Effector CD8-positive, alpha-beta T cell (primary cell): ENCODE measurements at places on chromosomes 2 and 18.

DNA sequence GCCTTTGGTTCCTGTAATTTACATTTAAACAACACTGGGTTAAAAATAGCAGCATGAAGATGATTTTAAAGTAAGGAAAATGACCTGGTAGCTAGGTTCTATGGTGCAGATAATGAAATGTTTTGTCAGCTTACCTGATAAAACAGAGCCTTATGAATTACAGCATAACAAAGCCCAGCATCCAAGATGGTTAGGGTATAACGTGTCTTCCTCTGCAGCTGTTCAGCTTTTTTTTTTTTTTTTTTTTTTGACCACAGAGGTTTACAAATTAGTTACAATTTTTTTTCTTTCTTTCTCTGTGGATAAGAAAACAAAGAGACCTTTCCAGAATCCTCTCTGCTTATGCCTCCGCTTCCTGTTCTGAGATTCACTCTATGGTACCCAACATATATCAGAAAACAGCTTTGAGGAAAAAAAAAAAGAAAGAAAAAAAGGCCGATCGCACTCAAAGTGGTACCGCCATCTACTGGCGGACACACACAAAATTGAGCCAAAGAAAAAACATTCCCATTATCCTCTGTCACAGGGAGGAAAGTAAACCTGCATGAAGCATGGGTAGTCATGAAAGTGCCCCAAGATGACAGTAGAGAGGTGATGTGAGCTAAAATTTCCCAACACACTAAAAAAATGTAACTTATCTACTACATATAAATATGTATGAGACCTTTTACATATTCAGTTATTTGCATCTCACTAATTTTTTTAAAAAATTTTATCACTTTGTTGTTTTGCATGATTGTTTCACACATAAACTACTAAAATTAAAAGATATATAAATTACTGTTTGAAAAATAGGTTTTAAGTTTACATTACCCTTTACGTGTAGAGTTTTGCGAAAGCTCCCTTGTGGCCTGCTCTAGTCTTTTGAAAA is at the start of gene SCN3A:
TSS of gene SCN3A (minus strand) at position 362 of the 871 bp plus-strand sequence. CDS start 27,656 bp downstream, outside the sequence.
- no peak for DNase-seq

DNA sequence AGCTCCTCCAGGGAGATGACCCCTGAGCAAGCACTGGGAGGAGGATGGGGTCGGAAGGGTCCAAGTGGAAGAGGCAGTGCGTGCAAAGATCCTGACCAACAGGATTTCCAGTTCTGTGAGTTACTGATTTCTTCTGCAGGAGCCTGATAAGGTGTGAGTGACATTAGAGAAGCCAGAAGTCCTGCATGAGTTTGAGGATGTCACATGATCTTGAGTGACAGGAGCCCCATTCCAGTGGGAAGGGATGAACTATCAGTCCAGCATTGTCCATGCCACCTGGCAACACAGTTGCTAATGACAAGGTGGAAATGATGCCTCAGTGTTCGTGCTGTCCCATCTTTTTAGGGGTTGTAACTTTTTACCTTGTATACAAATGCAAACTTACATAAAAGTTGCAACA is 285.1 kb upstream of the HDAC4 start:
- no peak for DNase-seq

GRCh38 chr2:111049792-111050640 is 70.7 kb upstream of the BCL2L11 start:
- DNase-seq = no peak

GRCh38 chr2:219362072-219362471 is 25.6 kb downstream of the DNPEP start:
- DNase-seq = no peak

- DNase-seq = no peak
These were observed 126.9 kb upstream of the DAPL1 start for GRCh38 chr2:158668001-158668765.

- no peak for DNase-seq
These were observed 75.4 kb downstream of the SPTBN1 start for GRCh38 chr2:54531558-54531957.

DNA sequence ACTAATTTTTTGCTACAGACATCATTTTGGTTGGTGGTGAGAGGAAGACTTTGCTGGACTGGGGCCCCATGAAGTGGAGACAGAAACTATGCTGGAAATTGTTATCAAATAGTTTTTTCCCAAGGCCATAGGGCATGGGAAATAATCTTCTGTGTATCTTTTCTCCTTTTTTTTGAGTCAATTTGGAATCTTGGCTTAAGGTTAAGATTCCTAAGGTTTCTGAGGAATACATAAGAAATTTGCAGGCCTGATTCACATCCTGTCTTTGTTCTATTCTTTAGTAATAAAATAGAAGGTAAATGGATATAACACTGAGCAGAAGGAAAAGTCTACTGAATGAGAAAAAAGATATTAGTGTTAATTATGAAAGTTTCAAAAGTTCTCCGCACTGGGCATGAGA is 16.6 kb downstream of the SMC6 start:
- no peak for DNase-seq

GRCh38 chr2:45750001-45750400 is 98.5 kb downstream of the PRKCE start:
- DNase-seq = no peak

- DNase-seq = no peak
These were observed 45.1 kb upstream of the TBR1 start for GRCh38 chr2:161370981-161371380.

DNA sequence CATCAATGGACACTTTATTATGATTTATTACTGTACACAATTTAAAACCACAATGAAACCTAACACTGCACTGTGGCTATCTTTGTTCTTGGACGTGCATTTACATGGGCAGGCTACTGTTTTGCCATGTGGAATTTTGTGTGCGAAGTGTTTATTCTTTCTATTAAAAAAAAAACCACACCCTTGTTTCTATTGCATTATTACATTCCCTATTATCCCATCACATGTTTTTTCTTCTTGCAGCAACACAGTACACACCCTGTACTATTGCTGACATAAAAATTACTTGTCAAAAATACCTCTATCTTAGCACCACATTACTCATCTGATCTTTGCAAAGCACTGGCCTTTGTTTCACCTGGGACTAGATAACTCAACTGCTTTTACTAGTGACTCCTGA is 1.5 kb downstream of the RNF152 start:
- DNase-seq = no peak

- DNase-seq = no peak
These were observed 4.5 kb downstream of the PSTPIP2 start for GRCh38 chr18:46067438-46068007.

- no peak for DNase-seq
These were observed 65.3 kb downstream of the STAT1 start for GRCh38 chr2:190948671-190949070.

GRCh38 chr18:79926715-79927606 is 24.5 kb downstream of the SLC66A2 start:
- no peak for DNase-seq

GRCh38 chr18:24300703-24301102 is 96.9 kb downstream of the OSBPL1A start:
- no peak for DNase-seq

DNA sequence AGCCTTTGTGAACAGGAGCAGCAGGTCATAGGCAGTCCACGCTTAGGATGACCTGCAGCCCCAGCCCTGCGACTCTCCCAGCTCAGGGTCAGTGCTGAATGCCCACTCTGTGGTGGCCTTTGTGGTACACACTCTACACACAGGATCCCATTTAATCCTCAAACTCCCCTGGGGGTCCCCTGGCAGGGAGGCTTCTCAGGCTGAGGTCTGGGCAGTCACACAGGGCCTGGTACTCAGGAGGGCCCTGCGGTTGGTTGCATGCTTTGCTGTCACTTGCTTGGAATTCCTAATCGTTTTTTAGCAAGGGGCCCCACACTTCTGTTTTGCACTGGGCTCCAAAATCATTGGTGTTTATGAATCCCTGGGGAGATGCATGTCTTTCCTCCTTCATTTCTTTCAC is 113.0 kb downstream of the EML6 start:
- DNase-seq = no peak

GRCh38 chr18:33532978-33533377 is 45.0 kb upstream of the ASXL3 start:
- no peak for DNase-seq

DNA sequence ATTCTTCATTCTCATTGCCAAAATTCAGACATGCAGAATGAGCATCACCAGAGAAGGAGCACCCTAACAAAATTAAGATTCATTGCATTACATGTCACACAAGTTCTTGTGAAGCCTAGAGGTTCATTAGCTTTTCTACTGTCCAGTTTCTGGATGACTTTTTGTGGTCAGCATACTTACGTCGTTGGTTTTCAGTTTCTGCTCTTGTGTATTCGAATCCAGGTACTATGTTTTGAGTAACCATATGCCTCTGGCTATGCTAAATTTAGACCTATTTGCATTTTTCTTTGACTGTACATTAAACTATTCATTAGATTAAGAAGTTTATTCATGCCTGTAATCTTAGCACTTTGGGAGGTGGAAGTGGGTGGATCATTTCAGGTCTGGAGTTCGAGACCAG is 251.3 kb downstream of the PARD3B start:
- DNase-seq = no peak

DNA sequence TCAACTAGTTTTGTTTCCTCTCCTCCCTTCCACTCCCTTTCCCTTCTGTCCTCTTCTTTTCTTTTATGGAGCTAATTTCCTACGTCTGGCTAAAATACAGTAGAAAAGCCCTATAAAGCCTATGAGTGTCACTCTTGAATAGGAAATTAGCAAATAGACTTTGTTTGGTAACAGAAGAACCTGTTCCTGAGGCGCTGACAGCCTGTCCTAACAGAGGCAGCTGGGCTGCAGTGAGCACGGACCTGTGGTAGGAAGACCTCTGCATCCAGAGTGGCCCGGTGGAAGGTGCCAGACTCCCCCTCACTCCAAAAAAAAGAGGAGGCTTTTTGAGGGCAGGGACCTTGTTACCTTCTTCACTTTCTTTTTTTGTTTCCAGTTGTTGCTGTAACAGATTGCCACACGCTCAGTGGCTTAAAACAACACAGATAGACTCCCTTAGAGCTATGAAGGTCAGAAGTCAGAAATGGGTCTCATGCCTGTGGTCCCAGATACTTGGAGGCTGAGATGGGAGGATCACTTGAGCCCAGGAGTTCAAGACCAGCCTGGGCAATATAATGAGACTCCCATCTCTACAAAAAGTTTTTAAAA is 81.2 kb upstream of the TXNDC2 start:
- DNase-seq = no peak

DNA sequence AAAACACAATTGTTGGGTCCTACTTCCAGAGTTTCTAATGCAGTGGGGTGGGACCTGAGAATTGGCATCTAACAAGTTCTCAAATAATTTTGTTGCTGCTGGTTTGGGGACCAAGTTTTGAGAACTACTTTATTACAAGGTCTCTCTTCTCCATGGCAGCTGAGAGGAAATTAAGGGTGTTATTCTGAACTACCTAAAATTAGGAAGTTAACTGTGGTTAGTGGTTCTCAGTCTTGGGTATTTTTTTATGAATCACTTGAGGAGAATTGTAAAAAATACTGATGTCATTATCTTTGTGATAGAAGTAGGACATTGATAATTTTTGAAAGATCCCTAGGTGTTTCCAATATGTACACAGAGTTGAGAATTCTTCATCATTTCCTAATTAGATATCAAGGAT is 210.2 kb downstream of the MC4R start:
- DNase-seq = no peak

DNA sequence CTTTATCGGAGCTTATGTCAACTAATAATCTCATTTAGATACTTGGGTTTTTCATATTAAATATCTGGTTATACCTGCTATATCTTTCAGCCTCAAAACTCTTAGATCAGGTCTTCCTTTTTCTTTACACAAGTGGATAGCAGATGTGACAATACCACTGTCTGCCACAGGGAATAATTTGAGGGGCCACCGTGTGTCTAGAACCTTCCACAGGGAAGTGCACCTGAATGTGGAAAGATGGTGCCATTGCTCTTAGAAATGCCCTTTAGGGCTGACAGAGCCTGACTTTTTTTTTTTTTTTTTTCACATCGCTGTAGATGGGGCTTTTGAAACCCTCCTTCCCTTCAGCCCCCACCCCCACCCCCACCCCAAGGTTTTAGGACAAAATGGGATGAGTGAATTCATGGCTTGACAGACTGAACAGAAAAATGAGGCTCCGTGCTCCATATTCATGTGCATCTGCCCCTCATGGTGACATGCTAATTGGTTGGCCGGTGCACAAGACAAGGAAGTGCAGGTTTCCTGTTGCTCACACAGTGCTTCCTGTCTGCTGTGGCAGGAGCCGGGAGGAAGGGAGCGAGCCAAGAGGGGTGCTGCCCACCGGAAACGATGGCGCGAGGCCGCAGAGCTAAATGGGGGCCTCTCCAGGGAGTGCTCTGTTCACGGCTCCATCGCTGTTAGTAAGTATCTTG is 246.0 kb downstream of the LDLRAD4 start:
- peak; percentile 47 for DNase-seq

DNA sequence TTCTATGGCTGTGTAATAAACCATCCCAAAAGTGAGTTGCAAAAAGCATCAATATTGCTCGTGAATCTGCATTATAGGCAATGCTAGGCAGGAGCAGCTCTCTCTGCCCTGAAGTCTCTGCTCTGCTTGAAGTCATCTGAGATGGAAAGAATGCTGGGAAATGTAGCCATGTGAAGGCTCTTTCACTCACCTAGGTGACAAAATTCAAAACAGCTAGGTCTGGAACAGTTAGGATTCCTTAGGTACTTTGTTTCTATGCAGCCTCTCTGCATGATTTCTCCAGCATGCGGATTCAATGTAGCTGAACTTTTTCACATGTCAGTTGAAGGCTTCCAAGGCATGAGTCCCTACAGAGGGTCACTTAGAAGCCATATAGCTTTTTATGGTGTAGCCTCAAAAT is 1383.7 kb downstream of the LRP1B start:
- DNase-seq = no peak

DNA sequence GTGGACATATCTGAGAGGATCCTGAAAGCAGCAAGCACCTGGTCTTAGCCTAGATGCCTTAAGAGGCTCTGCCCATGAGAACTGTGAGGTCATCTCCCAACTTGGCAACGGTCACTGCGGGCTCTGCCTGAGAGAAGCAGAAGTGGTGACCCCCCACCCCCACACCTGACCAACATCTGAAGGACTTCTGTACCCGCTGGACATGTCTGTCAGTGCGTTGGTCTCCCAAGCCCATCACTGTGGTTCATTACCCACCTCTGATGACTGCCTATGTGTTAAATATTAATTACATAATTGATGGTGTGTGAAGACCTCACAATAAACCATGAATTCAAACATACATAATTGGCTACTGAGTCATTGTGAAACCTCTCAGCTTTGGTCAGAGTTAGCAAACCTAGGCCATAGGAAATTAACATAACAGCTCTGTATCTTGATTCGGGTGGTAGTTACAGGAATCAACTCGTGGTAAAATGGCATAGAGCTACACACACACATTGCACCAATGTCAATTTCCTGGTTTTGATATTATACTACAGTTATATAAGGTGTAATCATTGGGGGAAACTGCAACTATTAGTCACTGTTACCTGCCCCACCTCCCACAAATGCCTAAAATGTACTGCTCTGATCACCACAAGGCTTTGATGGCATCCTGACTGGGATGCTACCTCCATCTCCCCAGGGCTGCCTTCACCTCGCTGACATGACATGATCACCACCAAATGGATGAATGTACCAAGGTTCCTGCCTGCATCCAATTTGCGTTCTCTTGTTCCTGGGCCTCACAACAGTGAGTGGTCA is 4.3 kb upstream of the GALNT1 start:
- DNase-seq = no peak

GRCh38 chr2:203705178-203705577 is 1.3 kb upstream of the CD28 start:
- peak; percentile 41 for DNase-seq
